ENCODE measurements at places on chromosomes 11 and 22.

DNA sequence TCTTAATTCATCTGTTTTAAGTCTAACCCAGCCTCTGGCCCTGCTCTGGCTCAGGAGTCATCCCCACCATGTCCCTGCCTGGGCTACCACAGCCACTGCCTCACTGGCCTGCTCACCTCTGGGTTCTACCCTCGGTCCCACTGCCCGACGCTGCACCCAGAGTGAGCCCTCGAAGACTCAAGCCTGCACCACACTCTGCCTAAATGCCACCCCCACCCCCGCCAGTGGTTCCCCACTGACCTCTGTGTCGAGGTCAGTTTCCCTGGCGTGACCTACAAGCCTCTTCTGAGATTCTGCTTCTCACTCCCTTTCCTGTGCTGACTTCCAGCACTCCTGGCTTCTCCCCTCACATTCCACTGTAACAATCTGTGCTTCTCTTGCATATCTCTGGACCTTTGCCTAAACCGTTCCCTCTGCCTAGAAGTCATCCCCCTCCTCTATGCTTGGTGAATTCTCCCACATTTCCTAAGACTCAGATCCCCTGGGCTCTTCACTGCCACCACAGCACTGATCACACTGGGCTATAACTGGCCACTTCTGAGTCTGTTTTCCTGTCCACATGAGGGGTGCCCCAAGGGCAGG lies 12.5 kb upstream of the PDE2A start:
- no peak for DNase-seq

GRCh38 chr11:134393638-134394037 lies 18.4 kb downstream of the B3GAT1 start:
- DNase-seq = no peak

DNA sequence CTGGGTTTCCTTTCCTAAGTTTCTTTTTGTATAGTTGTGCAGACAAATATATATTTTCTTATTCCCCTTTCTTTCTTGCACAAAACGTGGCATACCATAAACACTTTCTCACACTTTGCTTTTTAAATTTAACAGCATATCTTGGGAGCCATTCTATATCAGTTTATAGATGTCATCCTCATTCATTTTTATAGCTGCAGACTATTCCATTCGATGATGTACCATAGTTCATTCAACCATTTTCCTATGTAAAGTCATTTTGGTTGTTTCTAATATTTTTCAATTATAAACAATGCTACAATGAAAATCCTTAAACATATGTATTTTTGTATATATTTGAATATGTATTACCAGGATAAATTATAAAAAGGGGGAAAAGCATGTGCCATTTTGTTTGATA lies 102.5 kb downstream of the RRM1 start:
- no peak for DNase-seq

- DNase-seq = no peak
These were observed 1.6 kb downstream of the BRD1 start for GRCh38 chr22:49825944-49826602.

GRCh38 chr22:24187731-24188644 lies 6.7 kb downstream of the SUSD2 start:
- DNase-seq = no peak

DNA sequence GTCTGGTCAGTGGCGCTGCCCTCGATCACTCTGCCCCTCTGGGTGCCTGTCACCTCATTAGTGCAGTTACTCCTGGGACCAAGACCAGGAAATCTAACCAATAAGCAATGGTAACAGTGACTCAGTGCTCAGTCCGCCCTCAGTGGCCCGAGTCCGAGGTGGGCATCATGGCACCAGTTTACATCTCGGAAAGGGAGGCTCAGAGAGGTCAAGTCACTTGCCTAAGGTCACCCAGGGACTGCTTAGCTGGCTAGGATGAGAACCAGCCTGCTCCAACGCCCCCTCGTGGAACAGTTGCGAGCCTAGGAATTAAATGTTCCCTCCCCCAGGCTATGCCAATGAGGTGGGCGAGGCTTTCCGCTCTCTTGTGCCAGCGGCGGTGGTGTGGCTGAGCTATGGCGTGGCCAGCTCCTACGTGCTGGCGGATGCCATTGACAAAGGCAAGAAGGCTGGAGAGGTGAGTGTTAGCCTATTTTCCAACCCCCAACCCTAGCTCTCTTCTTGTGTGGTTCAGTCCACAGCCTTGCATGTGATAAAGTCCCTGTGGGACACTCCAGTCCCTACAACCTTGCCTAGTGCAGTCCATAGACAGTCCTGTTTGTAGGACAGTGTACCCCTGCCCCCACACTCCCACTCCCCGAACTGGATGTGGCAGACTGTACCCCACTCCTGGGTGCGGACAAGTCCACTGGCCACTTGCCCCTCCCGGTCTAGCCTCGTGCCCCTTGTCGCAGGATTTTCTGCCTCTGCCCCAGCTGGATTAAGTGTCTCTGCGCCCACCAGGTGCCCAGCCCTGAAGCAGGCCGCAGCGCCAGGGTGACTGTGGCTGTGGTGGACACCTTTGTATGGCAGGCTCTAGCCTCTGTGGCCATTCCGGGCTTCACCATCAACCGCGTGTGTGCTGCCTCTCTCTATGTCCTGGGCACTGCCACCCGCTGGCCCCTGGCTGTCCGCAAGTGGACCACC lies 1.1 kb downstream of the MTFP1 start:
- no peak for DNase-seq

GRCh38 chr11:66580803-66581202 lies 12.1 kb downstream of the CCDC87 start:
- no peak for DNase-seq

DNA sequence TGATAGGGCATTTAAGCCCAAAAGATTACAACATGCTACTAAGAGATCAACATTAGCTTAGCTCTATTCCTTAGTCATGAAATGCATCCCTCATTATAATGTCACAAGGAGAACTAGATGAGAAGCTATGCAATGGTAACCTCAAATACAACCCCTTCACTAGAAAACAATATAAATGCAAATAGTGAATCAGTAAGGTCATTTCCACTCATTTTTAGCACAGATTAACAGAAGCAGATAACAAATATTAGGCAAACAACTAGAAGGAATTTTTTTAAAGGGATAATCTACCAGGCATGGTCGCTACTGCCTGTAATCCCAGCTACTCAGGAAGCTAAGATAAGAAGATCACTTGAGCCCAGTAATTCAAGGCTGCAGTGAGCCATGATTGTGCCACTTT lies 28.2 kb downstream of the SIK3 start:
- no peak for DNase-seq

DNA sequence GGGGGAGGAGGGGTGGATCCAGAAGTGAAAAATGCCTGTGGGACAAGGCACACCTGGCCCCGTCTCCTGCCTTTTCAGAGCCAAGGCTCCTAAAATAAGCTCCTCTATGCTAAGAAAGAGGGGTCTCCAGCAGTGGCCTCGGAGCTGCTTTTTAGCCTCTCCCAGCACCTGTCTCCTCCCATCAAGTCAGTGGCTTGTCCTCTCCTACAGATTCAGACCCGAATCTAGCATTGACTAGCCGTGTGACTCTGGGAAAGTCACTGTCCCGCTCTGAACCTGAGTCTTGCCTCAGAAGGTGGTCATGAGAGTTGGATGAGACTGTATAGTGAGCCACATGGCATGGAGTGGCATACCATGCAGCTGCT lies 90.8 kb upstream of the THY1 start:
- DNase-seq = no peak
